Stimulated activated CD8-positive, alpha-beta memory T cell treated with anti-CD3 and anti-CD28 coated beads, Interleukin-4, amount 100 ng/mL, for 4 hours (primary cell): ENCODE measurements at places on chromosomes 1 and 21.

GRCh38 chr21:40685141-40685540 lies 161.8 kb downstream of the DSCAM start:
- no peak for DNase-seq

- DNase-seq = no peak
Measured at GRCh38 chr1:210597555-210598134, 268.9 kb downstream of the HHAT start.

DNA sequence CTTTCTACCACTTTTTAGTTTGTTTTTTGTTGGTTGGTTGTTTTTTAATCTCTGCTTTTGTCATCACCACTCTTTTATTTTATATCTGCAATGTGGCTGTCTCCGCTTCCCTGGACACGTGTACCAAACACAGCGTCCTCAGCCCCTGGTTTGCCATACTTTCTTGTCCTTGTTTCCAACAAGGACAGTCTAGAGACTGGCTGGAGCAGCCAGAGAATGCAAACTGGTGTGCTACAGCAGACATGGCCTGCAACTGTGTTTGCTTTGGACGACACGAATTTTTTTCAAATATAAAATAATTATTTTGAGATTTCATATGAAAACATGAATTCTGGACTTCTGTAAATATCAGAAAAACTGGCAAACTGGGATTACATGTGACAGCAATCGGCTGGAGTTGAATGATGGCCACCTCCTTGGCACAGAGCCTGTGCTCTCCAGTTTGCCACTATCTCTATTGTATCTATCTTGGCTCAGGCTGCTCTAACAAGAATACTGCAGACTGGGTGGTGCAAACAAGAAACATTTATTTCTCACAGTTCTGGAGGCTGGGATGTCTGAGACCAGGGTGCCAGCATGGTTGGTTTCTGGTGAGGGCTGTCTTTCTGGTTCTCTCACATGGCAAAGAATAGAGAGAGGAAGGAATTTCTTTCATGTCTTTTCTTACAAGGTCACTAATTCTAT lies 34.6 kb upstream of the POU2F1 start:
- DNase-seq = no peak

DNA sequence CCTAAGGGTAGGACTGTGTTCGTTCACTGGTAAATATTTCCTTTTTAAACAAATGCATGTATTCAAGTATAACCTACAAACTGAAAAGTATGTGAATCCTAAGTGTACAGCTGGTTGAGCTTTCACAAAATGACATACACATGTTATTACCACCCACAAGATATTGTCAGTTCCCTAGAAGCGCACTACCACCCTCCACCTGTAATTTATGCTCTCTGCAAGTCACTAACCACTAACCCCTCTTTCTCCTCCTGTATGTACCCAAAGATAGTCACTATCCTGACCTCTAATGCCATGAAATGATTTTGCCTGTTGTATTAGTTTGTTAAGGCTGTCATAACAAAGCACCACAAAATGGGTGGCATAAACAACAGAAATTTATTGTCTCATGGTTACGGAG lies 82.8 kb upstream of the CHODL start:
- DNase-seq = no peak
